ENCODE measurements at places on chromosomes 7 and 10. TPM values are rescaled to one million over a fixed set of nuclear protein-coding genes. Genes with fewer than 3 reads are reported as not detected.

RNF148 gene
- total RNA-seq = 0.74 TPM

GIMAP5 gene
- total RNA-seq = 0.14 TPM

SRGN gene
- total RNA-seq = 36.7 TPM

SAMD9L gene
- total RNA-seq = 6.8 TPM

INHBA gene
- 38.9 TPM for total RNA-seq

GALNT17 gene
- not detected for total RNA-seq

ENKUR gene
- total RNA-seq = under 0.01 TPM

GLI3 gene
- total RNA-seq = 5.1 TPM

KNDC1 gene
- total RNA-seq = 0.57 TPM

HOXA2 gene
- 0.18 TPM for total RNA-seq

ZNF503 gene
- 4.7 TPM for total RNA-seq

PCBD1 gene
- 25.2 TPM for total RNA-seq

CHAT gene
- total RNA-seq = not detected

ZNF488 gene
- total RNA-seq = not detected

UBN2 gene
- total RNA-seq = 3.4 TPM

Measured in smooth muscle cell of bladder (primary cell).